HepG2 (cell line): ENCODE measurements at places on chromosomes 5 and 9. TPM values are rescaled to one million over a fixed set of nuclear protein-coding genes. Genes with fewer than 3 reads are reported as not detected.

ADAMTS2 gene
- 0.18 and 0.24 TPM in 2 replicates for total RNA-seq

- no peak for DNase-seq
Observed at GRCh38 chr9:99818500-99818899, 3.2 kb upstream of the NR4A3 start.

DNA sequence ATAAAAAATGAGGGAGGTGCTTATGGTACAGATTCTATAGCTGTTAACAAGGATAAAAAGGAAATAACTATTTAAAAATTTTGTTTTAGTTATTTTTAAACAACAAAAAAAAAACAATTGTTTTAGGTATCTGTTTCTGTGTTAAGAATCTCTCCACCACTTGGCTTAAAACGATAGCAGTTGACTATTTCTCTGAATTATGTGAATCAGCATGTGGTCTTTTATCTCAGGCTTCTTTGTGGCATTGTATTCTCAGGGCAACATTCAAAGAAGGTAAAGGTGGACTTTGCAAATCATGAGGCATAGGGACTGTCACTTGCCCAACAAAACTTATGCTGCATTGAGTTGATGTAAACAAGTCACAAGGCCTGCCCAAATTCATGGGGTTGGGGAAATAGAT, 55.2 kb downstream of the ERBIN start:
- DNase-seq: no peak

GRCh38 chr5:5144441-5144840, 4.3 kb downstream of the ADAMTS16 start:
- no peak for DNase-seq

- no peak for DNase-seq
Observed at GRCh38 chr5:131064669-131065371, 100.2 kb downstream of the HINT1 start.

DNA sequence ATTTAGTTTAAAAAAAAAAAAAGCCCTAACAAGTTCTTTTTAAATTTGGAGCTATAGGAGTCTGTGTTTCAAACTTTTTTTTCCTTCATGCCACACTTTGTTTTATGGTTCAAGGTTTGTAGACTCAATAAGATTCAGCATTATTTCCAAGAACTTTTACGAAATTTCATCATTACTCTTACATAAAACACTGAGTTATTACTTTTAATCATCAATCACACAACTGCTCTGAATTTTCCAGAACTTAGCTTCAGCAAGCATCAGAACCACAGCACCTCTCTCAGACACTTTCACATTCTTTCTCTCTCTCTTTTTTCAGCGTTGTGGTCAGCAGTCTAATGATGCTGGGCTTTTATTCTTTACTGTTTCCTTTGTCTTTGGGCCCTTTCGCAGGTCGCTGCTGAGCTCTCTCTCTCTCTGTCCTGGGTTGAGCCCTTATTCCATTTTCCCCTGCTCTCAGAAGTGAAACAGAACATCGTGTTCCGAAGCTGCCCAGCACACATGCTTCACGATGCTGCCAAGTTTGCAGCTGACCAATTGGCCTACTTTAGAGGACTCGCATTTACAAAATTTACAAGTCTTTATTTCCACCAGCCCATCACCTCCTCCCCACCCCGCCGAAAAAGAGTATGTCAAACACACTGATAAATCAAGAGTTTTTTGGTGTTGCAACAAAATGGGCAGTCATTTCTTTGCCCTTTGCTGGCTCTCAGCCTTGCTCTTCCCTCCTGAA, 44.6 kb upstream of the PIK3R1 start:
- no peak for DNase-seq

ASPN gene
- total RNA-seq: not detected in 2 replicates

DNA sequence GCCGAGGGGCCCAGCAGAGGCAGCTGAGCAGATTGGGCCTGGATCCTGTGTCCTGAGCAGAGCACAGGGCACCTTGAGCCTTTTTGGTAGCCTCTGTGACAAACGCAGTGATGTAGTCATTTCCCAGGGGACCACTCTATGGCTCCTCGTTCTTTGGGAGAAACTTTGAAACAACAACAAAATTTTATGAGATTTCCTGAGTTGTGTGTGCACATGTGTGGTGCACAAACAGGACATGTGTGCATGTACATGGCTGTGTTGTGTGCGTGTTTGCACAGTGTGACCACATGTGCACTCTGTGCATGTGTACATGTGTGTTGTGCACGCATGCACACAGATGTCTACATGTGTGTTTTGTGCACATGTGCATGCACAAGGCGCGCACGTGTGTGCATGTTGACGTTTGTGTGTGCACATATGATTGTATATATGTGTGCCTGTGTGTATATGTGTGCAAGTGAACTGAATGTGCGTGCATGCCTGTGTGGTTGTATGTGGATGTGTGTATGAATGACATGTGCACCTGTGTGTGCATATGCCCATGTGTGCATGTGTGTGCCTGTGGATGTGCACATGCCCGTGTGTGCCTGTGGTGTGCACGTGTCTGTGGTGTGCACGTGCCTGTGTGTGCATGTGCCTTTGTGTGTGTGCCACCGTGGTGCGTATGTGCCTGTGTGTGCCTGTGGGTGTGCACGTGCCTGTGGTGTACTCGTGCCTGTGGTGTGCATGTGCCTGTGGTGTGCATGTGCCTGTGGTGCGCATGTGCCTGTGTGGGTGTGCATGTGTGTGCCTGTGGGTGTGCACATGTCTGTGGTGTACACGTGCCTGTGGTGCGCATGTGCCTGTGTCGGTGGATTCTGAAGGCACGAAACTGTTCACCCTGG, 221.6 kb downstream of the CACNA1B start:
- DNase-seq: no peak

- DNase-seq: no peak
Observed at GRCh38 chr5:67552773-67553172, 356.2 kb upstream of the CD180 start.

DNA sequence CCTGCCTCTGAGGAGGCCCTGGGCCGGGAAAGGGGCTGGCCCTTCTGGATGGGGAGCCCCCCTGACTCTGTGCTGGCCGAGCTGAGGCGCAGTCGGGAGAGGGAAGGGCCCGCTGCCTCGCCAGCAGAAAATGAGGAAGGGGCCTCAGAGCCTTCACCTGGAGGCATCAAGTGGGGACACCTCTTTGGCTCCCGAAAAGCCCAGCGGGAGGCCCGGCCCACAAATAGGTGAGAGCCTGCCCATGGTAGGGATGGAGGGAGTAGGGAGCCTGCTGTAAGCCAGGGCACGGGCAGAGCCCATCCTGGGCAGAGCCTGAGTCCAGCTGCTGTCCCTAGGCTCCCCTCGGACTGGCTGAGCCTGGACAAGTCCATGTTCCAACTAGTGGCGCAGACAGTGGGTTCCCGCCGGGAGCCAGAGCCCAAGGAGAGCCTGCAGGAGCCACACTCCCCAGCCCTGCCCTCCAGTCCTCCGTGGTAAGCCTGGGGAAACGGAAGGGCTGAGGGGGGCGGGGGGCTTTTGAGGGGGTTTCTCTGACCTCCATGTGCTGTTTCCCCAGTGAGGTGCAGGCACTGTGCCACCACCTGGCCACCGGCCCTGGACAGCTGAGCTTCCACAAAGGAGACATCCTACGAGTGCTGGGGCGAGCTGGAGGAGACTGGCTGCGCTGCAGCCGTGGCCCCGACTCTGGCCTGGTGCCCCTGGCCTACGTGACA, 44.3 kb upstream of the TESK1 start:
- DNase-seq: no peak

ZNF79 gene
- total RNA-seq: 7.3 and 8.1 TPM in 2 replicates

- DNase-seq: no peak
Observed at GRCh38 chr9:88005240-88005639, 30.9 kb upstream of the CDK20 start.

- DNase-seq: peak; percentile 24
Observed at GRCh38 chr5:180117000-180117725, 45.6 kb upstream of the RNF130 start.

INSL4 gene
- not detected in 2 replicates for total RNA-seq

ACTBL2 gene
- total RNA-seq: not detected in 2 replicates

DNA sequence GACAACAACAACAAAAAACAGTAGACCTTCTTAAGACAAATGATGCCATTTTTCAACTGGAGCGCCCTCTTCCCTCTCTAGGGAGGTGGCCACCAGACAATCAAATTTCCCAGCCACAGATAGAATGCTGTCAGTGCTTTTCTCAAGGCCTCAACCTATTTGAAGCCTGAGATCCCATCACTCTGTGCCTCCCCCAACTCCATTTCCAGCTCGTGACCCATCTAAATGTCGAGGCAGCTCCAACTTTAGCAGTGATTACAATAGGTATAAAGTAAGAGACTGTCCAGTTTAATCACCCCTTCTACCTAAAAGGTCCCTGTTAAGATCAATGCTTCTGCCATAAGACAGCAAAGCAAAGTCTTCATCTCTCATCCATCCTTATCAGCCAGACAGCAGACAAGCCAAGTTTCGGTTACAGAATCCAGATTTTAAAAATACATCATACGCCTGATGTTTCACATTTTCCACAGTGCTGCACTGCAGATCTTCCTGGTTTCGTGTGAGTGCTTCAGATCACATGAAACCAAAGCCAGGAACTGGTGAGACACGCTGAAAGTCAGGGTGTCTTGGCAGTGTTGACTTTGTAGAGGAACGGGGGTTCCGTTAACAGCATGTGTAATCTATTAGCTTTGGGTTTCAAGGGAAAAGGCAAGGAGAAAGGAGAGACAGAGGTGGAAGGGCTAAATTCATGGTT, 447.8 kb downstream of the ENC1 start:
- no peak for DNase-seq

DNA sequence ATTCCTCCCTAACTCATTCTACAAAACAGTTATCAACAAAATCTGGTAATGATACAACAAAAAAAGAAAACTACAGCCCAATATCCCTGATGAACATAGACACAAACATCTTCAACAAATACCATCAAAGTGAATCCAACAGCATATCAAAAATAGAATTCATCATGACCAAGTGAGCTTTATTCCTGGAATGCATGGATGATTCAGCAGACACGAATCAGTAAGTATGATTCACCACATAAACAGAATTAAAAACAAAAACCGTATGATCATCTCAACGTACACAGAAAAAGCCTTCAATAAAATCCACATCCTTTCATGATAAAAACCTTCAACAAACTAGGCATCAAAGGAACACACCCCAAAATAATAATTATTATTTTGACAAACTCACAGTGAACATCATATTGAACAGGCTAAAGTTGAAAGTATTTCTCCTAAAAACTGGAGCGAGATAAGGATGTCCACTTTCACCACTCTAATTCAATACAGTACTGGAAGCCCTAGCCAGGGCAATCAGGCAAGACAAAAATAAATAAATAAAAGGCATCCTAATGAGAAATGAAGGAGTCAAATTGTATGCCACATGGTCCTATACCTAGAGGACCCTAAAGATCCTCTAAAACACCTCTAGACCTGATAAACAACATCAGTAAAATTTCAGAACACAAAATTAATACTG, 305.1 kb upstream of the RGMB start:
- DNase-seq: no peak
